ENCODE measurements at places on chromosomes 1 and 21.
A peak's percentile ranks its signal among the peaks of the same experiment; 100 is the strongest.

GRCh38 chr1:66274634-66275033, 259.3 kb upstream of the SGIP1 start:
- DNase-seq: no peak

GRCh38 chr1:111032295-111032897, 68.7 kb upstream of the LRIF1 start:
- peak; percentile 68 for DNase-seq

GRCh38 chr1:233340966-233341516, 13.5 kb downstream of the MAP3K21 start:
- no peak for DNase-seq

GRCh38 chr1:20609541-20609940, 20.6 kb downstream of the CDA start:
- no peak for DNase-seq

- peak; percentile 48 for DNase-seq
Observed at GRCh38 chr1:240912821-240913220, 300.9 kb upstream of the GREM2 start.

DNA sequence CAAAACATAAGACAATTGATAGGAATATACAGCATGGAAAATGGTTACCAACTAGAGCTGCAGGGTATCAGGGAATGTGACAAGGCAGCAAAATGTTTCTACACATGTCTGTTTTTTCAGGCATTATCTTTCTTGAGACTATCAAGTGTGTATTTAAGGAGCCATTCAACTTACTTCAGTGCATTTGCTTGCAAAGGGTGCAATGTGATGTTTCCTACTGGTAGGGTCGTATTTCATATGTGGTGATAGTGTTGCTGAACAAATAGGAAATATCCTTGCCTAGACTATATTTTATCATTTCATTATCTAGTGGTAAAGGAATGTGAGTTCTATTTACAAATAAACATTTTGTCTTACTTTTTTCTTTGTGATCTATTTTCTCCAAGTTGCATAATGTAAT, 42.4 kb downstream of the PTPRC start:
- DNase-seq: no peak

GRCh38 chr1:1167841-1168450, 5.7 kb upstream of the TTLL10 start:
- DNase-seq: no peak

All from T47D (cell line).